ENCODE measurements at places on chromosomes 7 and 10.
A peak's percentile ranks its signal among the peaks of the same experiment; 100 is the strongest.

GRCh38 chr10:71068861-71069271 is 143.5 kb upstream of the UNC5B start:
- peak; percentile 59 for DNase-seq

DNA sequence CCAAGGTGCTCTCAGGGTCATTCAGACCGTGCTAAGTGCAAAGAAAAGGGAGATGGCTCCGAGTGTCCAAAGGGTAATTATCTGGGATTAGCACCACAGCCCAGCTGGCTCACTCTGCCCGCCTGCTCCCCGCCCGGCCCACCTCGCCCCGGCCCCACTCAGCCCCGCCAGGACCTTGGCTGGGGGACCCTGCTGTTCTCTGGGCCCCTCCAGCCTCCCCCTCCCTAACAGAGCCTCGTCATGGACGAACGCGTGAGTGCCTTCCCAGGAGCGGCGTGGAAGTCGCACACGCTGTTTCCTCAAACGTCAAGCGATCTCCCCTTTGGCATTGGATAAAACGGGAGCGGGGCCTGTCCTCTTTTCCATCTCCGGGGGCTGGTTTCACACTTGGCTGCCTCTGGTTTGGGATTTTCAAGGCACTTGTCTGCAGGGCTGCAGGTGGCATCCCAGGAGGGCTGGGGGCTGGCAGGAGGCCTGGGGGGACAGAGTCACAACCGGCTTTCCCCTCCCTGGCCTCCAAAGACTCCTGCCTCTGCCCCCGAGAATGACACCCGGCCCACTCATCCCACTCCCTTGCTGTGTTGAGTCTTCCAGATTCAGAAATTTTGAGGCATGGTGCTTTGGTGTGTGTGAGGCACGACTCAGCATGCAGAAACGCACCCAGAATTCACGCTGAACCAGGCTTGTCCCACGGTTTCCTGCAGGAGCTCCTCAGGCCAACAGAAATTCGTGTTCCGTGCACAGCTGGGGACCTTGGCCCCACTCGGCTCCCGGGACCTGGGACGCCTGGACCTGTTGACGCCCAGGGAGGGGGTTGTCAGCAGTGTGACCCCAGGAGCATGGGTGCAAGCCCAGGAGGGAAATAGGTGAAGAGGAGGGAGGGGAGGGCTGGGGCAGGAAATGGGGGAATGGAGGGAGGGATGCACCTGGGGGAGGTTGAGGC is 110.0 kb downstream of the PDGFA start:
- no peak for DNase-seq

DNA sequence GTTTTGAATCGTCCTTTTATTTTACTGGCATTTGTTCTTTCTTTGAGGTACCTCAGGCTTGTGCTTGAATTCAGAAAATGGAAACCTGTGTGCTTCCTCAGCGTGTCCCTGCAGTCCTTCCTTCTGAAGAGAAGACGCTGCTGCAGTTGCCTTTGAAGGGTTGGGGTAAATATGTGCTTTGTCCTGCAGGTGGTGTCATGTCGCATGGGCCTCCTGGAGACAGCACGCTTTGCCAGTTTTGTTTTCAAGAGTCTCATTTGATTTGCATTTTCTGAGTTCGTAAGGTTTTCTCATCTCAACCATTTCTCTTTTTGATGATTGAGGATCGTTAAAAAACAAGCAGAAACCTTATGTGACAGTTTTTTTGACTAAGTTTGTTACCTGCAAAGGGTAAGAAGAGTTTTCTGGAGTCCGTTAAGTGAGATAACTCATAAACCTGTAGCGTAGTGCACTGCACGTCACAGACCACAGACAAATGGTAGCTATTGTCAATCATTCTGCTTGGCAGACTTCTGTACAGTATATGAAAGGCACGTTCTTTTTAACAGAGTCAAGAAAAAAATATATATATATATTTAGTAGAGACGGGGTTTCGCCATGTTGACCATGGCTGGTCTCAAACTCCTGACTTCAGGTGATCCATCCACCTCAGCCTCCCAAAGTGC is 57.0 kb downstream of the CDC123 start:
- no peak for DNase-seq

DNA sequence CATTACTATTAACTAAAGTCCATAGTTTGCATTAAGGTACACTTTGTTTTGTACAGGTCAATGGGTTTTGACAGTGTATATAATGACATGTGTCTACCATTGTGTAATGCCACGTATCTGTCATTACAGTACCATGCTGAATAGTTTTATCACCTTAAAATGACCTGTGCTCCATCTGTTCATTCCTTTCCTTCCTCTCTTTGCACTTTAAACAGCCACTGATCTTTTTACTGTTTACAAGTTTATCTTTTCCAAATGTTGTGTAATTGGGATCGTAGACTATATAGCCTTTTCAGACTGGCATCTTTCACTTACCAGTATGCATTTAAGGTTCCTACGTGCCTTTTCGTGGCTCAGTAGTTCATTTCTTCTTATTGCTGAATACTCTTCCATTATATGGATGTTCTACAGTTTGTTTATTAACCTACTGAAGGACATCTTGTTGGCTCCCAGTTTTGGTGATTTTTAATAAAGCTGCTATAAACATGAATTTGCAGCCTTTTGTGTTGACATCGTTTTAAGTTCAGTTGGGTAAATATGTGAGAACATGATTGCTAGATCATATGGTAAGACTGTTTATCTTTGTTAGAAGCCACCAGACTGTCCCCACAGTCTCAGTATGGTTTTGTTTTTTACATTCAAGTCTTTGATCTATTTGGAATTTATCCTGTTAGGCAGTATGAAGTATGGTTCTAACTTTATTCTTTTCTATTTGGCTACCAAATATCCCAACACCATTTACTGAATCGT is 24.7 kb downstream of the STAM start:
- DNase-seq: no peak

- DNase-seq: no peak
These were observed 3.8 kb downstream of the NEURL1 start for GRCh38 chr10:103497161-103497915.

GRCh38 chr10:102314801-102315200 is 69.5 kb downstream of the GBF1 start:
- DNase-seq: no peak

- peak; percentile 1 for DNase-seq
These were observed 235.1 kb downstream of the SEMA3E start for GRCh38 chr7:83413831-83414230.

DNA sequence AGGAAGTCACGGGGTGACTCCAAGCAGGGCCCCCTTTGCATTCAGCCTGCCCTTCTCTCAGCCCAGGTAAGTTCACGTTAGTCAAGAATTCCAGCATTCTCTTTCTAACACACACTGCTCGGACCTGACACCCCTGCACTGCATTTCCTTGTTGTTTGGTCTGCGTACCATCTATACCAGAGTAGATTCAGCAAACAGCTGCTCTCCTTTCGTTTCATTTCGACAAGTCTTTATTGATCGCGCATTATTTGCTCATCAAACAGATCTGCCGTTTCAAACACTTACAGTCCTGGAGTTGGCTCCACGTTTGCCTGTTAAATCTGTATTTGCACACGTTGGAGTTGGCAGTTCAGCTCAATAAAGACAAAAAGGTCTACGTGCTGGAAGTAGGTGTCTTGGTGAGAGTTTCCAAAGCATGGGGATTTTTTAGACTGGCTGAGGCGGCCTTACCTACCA is 495.1 kb downstream of the RPS24 start:
- DNase-seq: no peak

- no peak for DNase-seq
These were observed 11.3 kb upstream of the SMO start for GRCh38 chr7:129176916-129177710.

DNA sequence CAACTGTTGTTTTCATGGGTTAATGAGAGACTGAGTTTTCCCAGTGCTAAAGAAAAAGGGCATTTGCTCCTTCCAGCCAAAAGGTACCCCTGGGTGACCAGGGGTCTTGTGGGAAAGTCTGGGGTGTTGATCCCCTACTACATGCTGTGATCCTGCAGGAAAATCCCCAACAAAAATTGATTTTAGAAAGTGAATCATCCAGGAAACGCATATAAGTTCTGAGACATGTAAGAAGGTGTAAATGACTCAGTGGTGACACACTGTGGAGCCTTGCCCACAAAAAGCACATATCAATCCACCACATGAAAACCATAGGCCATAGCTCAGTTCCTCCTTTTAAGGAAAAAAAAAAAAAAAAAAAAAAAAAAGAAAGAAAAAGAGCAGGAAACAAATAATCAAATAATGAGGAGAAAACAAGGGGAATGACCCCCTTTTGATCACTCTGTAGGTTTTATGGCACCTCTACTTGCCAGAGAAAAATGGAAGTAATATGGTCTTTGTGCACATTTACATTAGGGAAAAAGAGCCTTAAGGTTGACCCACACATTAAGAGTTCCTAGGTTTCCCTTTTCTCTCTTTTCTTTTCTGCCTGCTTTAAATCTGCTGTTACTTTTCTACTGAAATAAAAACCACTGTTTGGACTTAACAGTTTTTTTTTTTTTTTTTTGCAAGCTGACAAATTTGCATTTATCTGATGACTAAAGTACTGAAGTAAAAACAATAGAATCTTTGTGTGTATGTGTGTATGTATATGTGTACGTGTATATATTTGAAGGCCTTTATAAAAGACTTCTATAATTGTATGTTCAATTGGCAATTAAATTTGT is 386.0 kb downstream of the KIF20B start:
- DNase-seq: peak; percentile 95

- peak; percentile 17 for DNase-seq
These were observed 183.4 kb downstream of the SORCS3 start for GRCh38 chr10:104824380-104825006.

DNA sequence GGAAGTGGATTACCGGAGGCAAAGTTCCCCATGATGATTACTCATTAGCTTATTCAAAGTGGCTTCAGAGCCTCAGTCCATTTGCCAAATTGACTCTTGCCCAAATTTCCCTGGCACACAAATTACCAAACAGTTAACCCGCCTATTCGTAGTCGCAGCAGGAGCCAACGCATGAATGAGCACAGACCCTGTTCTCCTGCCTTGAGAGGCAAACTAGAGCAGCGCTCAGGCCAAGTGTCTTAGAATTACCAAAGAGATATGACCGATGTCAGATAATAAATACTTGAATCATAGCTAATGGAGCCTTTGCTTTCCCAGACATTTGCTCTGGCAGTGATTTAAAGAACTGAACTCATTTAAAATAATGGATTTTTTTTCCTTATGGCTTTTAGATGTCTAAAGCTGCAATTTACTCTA is 64.9 kb downstream of the CTTNBP2 start:
- peak; percentile 72 for DNase-seq

GRCh38 chr10:51106311-51106945 is 32.1 kb downstream of the PRKG1 start:
- DNase-seq: no peak

- no peak for DNase-seq
These were observed 241.9 kb downstream of the GLRX3 start for GRCh38 chr10:130377986-130378540.

Data from M059J (cell line).